Anterior cingulate cortex (tissue), 58 donors: ENCODE measurements at places on chromosomes 7 and 10.

DNA sequence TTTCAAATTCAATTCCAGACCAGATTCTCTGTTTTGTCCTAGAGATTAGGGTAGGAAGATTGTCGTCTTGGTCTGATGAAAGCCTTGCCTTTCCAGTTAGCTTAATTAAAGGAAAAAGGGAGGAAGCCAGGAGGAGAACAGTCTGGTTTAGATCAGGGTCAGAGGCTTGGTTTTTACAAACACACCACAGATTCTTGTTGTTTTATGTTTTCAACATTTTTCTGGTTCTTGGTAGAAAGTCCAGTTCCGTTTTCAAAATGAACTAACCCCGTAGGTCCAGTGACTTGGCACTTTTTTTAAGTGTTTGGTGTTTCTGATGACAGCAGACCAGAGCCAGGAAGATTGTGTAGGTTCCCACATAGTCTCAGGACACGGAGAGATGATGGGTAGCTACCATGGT lies 167.1 kb upstream of the INHBA start:
- DNase-seq: no peak

DNA sequence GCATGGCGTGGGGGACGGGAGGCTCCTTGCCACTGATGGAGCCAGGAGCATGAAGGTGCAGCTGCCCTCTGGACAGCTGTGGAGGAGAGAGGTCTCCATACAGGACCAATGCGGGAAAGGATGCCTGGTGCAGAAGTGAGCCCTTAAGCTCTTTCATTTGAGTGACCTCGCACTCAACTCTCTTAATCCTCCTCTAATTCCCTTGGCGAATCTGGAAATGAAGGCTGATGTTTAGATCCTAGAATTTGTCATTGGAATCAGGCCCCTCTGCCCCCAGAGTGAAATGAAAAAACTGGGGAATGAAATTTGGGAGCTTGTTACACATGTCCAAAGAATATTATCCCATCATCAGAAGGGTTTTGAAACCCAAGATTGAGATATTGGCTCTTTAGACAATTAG lies 639.5 kb downstream of the LRMDA start:
- no peak for DNase-seq

DNA sequence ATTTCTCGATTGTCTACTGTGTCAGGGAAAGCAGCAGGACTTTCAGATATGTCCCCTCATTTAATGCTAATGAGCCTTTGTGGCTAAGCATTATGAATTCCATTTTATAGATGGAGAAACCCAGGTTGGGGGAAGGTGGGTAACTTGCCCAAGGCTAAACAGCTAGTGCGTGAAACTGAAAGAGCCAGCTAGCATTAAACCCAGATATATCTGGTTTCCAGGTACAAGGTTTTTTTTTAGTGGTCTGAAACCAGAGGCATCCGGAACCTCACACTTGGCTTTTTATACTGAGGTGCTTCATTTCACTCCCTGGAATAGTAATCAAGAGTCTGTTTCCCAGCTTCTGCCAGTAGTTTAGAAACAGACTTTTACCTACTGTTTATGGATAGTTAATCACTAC lies 694.8 kb downstream of the PHTF2 start:
- DNase-seq: no peak

DNA sequence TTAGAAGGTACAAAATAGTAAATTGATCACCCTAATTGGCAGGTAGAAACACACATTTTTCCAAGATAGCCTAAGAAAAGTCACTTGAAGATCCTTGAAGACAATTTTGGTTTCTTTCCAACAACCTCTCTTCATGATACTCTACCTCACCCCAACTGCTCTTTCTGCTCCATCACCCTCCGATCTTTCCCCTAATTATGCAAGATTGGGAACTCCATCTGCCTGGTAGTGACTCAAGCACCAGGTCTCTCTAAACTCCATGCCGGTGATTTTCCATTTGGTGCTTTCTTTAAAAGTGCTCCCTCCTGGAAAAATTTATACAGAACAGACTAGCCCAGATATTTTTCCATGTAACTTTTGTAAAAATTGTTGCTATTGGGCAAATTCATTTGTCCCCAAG lies 1.1 kb upstream of the AKR1B1 start:
- no peak for DNase-seq

DNA sequence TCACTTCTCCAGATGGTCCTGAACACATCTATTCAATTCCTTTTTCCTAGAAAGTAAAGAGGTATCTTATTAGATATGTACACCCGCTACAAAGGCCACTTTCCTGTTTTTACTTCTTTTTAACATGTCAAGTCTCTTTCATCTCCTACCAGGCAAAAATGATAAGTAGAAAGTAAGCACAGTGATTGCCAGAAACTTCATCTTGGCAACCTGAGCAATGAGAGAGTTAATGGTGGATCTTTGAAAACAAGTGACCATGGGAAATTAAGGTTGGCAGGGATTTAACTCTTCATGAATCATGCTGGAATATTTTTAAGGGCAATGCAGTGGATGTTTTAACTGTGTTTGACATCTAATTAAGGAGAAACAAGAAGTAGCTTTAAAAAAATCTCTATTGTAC lies 2.7 kb downstream of the SEMA3A start:
- DNase-seq: no peak

- DNase-seq: no peak
Observed at GRCh38 chr10:122279725-122280141, 8.6 kb downstream of the BTBD16 start.

DNA sequence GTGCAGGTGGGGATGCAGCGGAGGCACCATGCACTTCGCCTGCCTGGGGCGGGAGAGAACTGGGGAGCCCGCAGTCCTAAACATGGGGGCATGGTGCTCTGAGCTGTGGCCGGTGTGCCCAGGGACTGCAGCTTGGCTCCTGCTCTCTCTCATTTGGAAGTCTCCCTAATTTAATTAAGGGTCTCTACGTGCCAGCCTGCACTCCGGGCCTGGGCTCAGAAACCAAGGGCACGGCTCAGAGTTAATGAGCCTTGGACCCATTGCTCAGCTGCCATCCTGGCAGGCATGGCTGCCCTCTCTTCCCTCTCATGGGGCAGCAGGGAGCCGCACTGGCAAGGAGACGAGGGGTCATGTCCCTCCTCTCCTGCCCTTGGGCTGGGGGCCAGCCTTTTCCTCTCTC lies 115.6 kb downstream of the CDH23 start:
- DNase-seq: no peak

- no peak for DNase-seq
Observed at GRCh38 chr10:126476246-126476645, 88.0 kb upstream of the ADAM12 start.

DNA sequence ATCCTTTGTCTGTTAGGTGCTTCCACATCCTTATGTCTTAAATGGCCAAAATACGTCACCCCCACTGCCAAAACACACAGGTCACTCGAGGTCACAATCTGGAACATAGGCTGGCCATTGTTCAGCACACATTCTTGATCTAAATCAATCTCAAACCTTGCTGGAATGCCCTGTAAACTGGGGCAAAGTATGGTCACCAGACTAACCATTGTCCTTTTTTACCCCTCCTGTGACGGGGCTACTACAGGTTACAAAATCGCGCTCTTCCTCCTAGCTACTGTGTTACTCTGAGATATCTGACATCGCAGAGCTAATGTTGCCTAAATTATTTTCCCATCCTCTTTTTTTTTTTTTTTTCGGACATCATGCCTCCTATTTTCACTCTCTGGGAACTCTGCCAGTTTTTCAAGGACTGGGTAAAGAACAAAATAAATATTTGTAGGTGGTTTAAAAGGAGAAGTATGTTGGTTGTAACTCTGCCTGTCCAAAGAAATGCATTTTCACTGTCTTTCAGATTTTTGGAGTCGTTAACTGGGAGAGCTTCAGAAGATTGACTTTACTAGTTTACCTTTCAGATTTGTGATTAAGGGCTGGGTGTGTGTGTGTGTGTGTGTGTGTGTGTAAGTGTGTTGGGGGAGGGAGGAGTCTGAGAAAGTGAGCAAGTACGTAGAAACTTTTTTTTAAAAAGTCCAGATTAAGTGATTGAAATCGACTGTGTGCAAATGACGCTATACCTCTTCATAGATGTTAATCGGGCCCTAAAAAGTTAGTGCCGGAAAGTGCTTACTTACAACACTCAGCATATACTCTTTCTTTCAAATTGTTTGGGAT lies 942 bp upstream of the KIAA1217 start:
- no peak for DNase-seq

DNA sequence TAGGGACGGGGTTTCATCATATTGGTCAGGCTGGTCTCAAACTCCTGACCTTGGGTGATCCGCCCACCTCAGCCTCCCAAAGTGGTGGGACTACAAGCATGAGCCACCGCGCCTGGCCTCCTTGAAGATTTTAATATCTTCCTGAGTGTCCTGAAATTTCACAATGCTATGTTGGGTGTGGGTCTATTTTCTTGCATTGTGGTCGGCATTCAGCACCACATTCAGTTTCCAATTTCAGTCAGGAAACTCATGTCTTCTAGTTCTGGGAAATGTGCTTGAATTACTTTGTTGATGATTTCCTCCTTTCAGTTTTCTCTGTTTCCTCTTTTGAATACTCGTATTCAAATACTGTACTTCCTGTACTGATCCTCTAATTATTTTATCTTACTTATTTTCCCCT lies 49.3 kb upstream of the IL6 start:
- DNase-seq: no peak

DNA sequence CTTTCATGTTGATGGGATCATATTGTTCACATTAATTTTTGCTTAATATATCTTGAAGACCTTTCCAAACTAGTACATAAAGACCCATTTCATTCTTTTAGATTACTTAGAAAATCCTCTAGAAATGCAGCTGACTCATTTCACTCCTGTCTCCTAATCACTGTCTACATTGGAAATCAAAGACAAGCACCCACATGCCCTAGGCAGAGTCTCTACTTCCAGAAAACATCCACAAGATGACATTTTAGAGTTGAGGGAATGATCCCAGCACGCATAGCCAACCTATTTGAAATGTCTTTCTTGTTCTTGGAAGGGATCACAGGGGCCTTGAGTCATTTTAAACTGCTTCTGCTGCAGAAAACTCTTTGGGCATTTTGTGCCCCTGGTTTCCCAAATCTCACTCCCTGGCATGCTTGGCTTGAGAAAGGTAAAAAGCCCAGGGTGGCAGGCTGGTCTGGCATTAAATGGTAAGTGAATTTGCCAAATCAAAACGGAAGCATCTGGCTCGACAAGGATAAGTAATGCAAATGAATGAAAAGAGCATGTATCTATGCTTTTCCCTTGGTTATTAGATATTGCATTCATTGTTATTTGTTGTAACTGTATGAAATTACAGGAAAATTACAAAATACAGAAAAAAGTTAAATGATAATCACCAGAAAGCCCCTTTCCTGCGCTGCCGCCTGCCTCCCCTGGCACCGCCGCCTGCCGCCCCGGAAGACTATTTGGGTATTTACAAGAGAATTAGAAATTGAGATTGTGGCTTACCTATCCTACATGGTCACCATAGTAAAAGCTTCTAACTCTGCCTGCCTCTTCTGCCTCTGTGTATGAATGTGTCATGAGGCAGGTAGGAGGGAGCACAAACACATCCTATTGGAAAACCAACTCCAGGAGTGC lies 225.3 kb downstream of the PTEN start:
- DNase-seq: no peak

DNA sequence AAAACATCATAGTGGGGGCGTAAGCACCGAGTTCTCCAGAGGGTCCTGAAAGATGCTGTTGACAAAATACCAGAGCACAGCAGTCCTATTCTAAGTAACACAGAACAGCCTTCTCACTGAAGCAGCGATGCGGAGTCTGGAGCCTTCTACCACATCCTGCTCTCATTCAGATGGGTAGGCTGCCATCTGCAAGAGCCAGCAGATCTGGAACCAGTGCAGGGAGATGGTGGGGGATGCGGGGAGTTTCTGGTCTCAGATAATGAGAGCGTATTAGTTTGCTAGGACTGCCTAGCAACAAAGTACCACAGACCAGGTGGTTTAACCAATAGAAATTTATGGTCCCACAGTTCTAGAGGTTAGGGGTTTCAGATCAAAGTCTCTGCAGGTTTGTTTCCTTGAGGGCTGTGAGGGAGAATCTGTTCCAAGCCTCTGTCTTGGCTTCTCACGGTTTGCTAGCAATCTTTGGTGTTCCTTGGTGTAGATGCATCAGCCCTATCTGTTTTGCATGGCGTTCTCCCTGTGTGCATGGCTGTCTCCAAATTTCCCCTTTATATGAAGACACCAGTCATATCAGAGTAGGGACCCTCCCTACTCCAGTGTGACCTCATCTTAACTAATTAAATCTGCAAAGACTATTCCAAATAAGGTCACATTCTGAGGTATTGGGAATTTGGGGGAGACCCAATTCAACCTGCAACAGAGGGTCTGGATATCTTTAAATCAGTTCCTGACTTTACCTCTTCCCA lies 52.0 kb upstream of the STEAP1B start:
- DNase-seq: no peak

DNA sequence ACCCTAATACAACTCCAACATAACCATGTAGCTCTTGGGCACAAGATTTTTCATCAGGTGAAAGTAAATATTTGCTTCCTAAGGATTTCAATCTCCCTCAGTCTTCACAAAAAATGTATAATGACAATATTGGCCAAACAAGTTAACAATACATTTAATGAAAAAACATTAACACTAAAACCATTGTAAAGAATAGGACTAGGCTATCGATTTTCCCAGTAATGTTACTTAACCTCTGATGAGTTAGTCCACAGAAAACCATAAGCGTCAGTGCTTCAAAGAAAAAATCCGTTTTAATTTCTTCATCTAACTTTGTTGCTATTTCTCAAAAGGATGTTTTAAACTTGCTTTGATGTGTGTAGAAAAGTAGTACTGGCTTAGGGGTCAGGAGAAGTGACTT lies 1.2 kb downstream of the ZNF33B start:
- DNase-seq: no peak

GRCh38 chr10:91528080-91528479 lies 104.8 kb downstream of the PPP1R3C start:
- no peak for DNase-seq

- no peak for DNase-seq
Observed at GRCh38 chr10:73881221-73881919, 7.0 kb upstream of the CAMK2G start.

DNA sequence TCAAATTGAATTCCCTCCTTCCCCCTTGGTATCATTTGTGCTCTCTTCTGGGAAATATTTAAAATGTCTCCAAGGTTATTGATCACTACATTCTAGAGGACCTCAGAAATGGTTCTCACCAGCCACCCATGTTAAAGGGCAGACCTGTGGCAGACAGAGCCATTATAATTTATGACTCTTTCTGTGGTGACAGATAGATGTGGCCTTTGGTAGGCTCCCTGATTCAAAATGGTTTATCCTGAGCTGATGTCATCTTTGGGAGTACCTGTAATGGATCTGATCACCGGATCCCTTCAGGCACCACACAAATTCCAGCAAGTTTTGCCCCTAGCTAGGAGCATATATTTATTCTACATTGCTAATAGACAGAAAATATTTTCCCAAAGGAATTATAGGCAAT lies 267.5 kb downstream of the SDK1 start:
- no peak for DNase-seq

DNA sequence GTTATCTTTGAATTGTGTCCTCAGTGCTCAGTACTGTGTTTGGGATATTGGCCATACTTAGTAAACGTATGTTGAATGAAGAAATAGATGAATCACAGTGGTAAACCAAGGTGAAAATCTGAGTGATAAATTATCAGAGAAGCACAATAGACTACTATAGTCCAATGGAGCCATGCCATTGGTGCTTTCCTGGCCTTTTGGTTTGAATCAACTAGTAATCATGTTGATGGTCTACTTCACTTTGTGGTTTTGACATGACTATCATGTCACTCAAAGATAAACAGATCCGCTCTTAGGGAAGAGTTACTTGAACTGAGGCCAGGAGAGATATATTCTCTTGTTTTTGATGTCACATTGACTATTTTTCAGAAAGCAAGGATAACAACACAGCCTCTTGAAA lies 86.1 kb upstream of the IGFBP3 start:
- no peak for DNase-seq
